ENCODE measurements at places on chromosomes 4 and X.

DNA sequence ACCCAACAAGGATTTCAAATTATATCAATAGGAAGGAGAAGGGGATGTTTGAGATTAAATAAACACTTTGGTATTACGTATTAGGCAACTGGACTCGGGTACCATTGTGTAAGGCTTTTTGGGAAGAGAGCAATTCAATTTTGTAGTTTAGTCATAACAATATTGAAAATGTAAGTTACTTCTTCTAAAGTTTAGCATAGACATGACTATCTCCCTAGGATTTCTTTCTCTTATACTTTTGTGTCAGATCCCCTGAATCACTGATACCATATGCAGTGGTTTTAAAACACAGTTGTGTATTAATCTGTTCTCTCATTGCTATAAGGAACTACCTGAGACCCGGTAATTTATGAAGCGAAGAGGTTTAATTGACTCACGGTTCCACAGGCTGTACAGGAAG is 123.8 kb upstream of the FAM9C start:
- no peak for DNase-seq

DNA sequence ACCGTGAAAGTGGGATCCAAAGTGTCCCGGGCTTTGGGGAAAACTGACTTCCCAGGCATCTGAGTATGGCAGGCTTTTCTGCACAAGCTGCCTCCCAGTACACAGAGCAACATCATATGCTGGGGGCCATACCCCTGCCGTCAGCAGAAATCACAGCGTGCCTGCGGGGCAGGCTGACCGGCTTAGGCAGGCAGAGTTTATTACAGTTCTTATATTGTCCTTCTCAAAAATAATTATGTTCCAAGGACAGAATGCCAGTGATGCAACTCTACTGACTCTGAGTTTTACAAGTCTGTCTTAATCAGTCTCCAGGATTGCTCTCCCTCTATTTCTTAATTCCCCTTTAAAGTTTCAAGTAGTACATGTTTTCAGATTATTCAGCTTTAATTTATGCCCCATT is 37.0 kb downstream of the IL21 start:
- no peak for DNase-seq

DNA sequence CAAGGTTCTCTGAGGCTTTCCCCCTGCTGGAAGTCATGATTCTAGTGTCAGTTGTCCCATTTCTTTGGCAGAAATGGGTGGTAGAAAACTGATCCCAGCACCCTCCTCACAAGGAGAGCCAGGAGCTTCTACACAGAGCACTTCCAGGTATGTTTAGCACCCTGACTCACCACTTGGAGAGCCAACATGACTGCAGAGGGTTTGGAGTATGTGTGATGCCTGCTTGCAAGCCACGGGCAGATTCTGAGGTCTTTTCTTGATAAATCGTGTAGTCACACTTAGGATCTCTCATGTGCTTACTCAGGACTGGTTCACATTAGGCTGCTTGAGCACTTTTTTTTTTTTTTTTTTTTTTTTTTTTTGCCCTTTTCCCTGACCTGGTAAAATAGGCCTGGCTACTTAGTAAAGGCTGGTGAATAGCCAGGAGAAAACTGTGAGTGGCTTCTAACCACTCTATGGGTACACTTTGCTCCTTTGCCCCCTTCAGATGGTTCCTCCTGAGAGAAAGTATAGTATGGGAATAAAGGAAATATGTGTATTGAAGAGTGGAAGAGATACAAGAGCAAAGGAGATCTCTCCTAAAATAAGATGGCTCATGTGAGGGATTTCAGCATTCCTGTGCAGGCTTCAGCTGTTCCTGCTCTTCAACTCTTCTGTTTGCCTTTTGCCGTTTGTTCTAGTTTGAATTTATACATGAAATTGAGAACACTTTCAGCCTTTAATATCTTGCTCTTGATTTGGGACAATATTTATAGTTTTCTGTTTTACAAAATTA is 103.6 kb downstream of the EMCN start:
- no peak for DNase-seq

DNA sequence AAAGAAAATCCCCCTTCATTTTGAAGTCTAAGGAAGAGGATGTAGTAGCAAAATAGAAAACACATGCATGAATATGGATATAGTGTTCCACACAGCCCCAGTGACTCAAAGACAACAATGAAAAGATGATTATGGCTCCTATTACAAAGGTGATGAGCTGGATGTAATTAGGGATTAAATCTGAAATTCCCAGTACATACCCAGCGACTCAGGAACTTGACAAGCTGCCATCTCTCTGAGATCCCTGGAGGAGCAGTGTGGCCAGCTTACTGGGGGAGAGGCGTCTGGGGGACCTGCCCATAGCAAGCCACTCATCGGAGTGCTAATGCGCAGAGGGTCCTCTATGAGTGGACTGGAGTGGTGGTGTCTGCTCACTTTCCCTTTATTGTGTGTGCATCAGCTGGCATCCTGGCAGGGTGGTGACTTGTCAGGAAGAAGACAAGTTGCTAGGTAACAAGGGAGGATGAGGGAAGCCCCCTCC is 42.7 kb upstream of the MGST2 start:
- no peak for DNase-seq

DNA sequence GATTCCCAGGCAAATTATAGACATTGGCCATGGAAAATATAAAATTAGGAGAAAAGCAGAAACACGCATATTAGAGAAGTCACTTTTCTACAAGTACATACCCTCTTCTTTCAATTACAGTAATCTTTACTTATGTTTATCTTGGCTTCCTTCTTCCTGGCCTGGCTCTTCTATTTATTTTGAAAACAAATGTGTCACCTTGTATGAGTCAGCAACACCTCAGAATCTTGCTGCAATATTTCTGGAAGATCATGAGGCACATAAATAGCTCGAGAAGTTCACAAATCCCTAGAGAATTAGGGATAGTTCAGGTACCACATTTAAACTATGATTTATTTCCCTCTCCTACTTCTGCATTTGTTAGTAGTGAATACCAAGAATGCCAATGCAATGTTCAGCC is 124.6 kb downstream of the ANOS1 start:
- DNase-seq: no peak

DNA sequence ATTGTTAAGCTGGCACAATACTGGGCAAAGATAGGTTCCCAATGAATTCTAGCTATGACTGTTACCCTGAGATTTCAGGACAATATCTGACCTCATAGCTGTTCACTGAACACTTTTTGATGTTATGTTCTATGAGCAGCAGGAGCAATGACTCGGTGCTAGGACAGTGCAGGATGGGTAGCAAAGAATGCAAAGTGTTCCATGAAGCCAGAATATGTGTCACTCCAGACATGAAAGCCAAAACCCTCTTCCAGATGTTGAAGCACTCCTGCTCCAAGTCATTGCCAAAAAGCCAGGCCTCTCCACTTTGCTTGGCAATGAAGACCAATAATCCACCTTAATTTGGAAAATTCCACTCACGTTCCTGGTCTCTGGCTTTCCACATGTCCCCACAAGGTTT is 300.9 kb upstream of the CPEB2 start:
- DNase-seq: no peak

- DNase-seq: no peak
These were observed at the start of gene GSX2 for GRCh38 chr4:54099748-54100574. Gene GSX2, plus strand, starts transcription at chr4:54100163. Its CDS starts 182 bp downstream, at chr4:54100345.

DNA sequence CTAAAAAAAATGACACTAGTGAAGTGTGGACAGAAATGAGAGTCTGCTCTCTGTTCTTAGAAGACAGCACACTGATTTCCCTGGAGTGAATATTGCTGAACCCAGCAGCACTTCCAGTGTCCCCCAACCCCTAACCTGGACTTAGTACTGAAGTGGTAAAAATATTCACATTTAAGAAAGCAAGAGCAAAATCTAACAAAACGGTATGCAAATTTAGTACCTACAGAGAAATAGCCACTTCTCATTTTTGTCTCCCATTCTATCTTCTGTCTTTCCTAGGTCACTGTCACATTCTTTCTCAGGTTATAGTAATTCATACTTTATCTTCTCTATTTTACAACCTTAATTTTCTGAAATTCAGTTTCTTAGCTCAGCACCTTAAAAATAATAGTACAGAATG is 274.7 kb downstream of the CFAP299 start:
- no peak for DNase-seq

GRCh38 chr4:119693126-119693525 is 64.5 kb upstream of the PDE5A start:
- DNase-seq: no peak

DNA sequence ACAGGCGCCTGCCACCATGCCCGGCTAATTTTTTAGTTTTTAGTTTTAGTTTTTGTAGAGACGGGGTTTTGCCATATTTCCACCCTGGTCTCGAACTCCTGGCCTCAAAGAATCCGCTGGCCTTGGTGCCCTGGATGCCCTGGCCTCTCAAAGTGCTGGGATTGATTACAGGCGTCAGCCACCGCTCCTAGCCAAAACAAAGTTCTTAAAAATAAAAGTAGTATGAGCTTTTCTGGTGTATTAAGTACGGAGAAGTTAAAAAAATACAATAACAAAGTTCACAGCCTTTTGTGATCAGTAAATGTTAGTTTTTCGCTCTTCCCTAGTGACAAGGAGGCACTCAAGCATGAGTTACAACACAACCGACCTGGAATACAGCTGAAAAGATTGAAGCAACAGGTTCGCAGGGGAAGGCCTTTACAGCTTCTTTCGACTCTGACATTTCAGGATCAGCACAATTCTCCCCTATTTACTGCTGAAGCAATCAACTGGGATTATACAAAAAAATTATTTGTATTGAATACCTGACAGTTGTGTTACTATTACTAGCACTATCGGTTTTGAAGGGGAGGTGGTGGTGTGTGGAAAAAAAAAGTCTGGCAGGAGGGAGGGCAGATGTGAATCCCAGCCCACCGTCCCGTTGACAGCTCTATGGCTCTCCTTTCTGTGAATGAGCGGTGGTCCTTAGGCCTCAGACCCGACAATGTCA is 893 bp upstream of the METAP1 start:
- no peak for DNase-seq

DNA sequence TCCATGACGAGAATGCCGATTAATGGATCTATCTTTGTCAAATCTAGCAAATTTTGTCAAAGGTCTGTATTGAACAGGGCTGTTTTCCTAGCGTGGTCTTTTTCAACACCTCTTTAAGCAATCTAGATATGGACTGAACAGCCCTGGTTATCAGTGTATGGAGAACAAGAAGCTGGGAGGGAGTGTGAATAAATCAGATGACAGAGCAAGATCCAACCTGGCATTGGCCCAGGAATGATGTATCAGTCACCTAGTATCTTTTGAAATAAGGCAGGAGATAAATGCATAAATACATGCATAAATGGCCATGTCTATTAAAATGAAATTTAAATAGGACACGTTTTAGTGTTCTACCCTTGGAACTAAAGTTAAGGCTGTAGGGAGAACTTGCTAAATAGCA is 15.7 kb upstream of the AP1S2 start:
- no peak for DNase-seq

- DNase-seq: no peak
These were observed 79.2 kb upstream of the CLCN4 start for GRCh38 chrX:10077425-10078188.

GRCh38 chr4:1337376-1337831 is 9.6 kb upstream of the UVSSA start:
- DNase-seq: no peak

- DNase-seq: no peak
These were observed 2.4 kb upstream of the MORF4L2 start for GRCh38 chrX:103688946-103689345.

DNA sequence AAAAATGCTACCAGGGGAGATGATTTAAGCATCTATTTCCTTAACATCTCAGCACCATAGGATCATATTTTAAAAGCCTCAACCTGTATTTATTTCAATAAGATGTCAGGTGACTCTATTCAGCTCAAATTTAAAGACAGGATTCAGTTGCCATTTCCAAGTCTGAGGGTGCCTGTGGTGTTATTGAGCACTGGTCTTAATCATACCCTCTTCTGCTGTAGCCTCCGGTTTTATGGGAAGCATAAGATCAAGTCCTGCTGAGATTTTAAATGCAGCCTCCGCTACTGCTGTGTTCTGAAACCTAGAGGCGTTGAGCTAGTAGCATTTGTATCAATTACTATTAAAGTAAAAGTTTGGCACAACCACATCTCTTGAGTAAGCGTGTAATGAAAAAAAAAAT is 185.7 kb upstream of the NWD2 start:
- DNase-seq: no peak

DNA sequence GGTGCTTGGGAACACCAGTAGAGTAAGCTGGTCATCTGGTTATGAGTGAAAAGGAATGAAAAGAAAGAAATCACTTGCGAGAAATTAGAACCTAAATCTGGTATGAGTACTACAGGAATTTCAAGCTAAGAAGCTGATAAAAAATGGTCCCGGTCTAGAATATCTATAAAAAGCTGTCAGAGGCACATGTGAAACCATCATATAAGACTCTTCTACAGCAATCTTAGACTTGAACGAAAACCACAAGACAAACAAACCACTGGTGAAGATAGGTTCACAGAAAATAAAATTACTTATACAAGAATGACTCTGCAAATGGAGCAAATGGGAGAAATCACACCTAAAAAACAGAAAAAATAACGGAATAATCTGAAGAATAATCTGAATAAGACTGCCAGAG is 69.9 kb downstream of the KDR start:
- DNase-seq: no peak

DNA sequence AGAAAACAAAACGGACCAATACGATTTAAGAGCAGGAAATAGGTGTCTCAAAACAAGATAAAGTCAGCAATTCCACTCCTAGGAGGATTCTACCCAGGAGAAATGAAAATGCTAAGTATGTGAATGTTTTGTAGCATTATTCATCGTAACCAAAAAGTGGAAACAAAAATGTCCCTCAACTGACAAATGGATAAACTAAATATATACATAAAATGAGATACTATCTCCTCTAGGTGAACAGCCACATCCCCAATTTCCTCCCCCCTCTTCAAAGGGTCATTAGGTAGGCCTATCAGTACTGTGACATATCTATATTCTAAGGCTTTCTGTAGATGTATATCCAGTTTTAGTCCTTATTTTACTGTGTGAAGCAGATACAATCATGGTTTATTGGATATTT is 18.0 kb downstream of the DDX3X start:
- no peak for DNase-seq

DNA sequence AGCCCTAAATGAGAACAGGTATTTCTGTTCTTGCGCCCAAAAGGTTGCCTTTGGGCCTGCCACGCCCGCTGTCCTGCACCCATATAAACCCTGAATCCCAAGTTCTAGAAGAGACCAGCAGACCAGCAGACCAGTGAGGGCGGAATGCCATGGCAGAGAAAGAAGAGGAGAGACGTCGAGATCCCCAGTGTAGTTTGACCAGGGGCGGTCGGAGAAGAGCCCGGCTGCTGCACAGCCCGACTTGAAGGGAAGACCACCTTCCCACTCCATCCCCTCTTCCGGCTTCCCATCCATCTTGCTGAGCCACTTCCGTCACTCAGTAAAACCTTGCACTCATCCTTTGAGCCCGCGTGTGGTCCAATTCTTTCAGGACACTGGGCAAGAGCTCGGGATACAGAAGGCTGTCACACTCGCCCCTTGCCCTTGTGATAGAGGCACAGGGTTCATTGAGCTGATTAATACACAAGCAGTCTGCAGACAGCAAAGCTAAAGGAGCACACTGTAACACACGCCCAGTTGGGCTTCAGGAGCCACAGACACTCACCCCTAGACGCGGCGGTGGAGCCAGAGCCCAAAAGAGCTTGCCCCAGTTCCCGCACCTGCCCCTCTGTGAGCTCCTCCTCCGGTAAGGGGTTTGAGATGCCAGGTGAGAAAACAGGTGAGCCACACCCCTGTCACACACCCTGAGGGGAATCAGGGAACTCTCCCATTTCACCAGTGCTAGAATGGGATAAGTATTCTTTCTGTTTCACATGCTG is 230.8 kb downstream of the PCDH10 start:
- no peak for DNase-seq
